Muscle of leg (tissue), 16 donors: ENCODE measurements at places on chromosomes 3 and 15. TPM values are rescaled to one million over a fixed set of nuclear protein-coding genes. Genes with fewer than 3 reads are reported as not detected.

DNA sequence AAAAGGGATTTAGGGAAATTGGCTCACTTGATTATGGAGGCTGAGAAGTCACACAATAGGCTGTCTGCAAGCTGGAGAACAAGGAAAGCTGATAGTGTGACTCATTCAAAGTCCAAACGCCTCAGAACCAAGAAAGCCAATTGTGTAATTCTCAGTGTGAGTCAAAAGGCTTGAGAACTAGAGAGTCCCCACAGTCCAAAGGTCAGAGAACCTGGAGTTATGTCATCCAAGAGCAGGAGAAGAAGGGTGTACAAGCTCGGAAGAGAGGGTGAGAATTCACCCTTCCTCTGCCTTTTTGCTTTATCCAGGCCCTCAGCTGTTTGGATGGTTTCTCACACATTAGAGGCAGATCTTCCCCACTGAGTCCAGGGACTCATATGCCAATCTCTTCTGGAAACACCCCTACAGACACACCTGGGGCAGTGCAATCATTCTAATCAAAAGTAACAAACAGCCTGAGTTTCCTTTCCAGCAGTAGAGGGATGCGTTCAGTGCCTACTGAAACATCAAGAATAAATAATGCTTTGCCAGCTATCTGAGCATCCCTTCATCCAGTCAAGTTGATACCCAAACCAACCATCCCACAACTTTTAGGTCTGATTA, 271.5 kb downstream of the SATB1 start:
- no peak for DNase-seq

DNA sequence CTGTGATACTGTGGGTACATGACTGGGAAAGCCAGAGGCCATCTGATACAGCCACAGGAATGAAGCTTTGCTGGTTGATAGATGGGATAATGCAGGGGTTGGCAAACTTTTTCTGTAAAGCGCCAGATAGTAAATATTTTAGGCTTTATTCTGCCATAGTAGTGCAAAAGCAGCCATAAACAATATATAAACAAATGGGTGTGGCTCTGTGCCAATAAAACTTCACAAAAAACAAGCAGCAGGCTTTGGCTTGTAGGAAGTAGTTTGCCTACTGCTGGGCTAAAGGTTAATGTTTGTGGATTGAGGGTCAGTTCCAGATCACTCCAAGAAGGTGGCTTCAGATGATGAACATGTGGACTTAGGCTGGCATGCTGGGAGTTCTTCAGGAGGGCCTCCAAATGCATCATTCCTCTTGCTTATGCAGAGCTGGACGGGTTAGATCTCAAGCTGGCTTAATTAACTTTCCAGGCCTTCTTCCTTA, 305.7 kb downstream of the RPLP1 start:
- no peak for DNase-seq

- no peak for DNase-seq
These were observed 213.4 kb upstream of the SLC2A2 start for GRCh38 chr3:171239757-171240503.

DNA sequence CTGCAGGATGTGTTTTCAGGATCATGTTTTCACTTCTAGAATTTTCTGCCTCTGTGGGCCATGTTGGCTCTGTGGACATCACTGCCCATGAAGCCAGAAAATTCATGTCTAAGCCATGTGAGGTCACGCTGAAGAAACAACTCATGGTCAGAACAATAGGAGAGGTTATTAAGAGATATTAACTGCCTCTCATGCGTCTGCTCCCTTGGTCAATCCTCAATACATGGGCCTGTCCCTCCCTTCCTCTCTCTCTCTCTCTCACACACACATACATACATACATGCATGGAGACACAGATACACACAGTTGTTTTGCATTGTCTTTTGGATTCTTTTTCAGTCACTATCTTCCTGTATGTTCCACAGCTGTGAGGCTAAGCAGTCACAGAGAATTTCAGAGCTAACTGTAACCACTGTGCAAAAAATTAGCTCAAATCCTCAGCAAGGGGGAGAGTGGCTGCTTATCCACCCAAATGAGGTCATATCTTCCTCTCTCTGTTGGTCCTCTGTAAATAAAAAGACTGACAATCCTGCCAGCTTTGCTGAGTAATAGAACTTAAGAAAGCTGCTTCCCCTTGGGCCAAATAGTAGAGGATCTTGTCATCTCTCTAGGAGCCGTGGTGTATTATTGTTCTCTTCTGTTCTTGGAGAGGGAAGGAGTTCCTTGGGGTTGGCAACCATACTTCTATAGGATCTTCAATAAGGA, 45.6 kb downstream of the LRTM1 start:
- DNase-seq: peak; percentile 96

GRCh38 chr3:136749091-136749490, 3.1 kb downstream of the STAG1 start:
- no peak for DNase-seq

DNA sequence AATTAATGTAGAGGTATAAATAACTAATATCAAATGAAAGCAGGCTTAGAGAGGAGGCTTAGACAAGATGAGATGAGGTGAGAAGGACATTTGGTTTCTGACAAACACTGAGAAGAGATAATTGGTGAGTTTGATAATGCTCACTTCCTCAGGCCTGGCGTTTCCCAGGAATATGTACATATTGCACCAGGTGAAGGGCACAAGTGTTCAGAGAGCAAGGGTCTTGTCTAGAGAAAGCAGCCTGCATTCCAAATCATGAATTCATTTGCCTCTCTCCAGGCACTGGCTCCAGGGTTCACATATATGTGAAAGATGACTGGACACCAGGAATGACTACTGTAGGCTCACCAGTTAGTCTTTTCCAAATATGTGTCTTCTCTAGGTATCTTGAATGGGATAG, 48.0 kb upstream of the LPP start:
- DNase-seq: no peak

- DNase-seq: no peak
These were observed 77.2 kb downstream of the OSBPL10 start for GRCh38 chr3:31903686-31904431.

DNA sequence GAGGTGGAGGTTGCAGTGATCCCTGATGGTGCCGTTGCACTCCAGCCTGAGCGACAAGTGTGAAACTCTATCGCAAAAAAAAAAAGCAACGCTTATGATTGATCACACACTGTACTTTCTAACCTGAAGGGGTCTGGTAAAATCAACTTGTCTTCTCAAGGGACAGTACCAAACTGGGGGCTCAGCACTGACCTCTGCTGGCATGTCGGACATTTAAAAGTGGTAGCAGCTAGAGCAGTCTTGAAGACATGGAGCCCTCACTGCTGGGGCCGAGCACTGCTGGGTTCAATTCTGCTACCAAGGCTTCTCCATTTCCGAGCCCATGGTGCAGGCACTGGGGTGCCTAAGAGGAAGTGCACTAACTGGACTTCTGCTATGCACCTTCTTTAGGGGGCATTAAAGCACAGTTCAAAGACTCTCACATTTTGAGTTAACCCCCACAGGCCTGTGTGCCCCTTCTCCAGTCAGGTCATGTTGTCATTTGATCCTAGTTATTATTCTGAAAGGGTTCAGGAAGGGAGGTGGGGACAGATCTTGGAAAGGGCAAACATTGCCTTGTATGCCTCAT, 26.4 kb upstream of the LAMP3 start:
- DNase-seq: no peak

TRIM42 gene
- not detected for polyA plus RNA-seq

GATM gene
- polyA plus RNA-seq: 170 TPM

CD80 gene
- not detected for polyA plus RNA-seq

USP50 gene
- 0.20 TPM for polyA plus RNA-seq

SEMA3G gene
- 20.2 TPM for polyA plus RNA-seq

RTP3 gene
- polyA plus RNA-seq: not detected
